ENCODE measurements at places on chromosomes 16 and 17.

DNA sequence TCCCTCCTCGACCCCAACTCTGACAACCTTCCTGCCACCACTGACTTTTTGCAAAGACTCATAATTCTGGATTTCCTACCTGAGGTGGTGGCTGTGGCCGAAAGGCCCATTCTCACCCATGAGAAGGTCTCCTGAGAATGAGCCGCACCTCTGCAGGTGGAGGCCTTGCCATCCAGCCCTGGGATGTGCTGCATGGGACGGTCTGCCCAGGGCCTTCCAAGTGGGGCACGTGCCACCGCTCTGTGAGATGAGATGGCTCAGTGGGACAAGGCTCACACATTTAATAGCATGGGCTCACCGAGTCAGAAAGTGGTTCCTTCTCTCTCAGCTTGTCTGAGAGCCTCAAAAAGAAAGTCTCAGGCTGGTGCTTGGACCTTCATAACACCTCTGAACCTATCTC is 112.8 kb downstream of the AMFR start:
- DNase-seq: no peak

- DNase-seq: no peak
These were observed 13.4 kb upstream of the CRISPLD2 start for GRCh38 chr16:84806256-84806889.

- DNase-seq: no peak
These were observed 14.5 kb downstream of the SPIRE2 start for GRCh38 chr16:89842471-89843408.

- DNase-seq: no peak
These were observed 5.1 kb upstream of the BAIAP2 start for GRCh38 chr17:81029859-81030258.

GRCh38 chr16:30623536-30624283 is 13.5 kb upstream of the ZNF689 start:
- no peak for DNase-seq

DNA sequence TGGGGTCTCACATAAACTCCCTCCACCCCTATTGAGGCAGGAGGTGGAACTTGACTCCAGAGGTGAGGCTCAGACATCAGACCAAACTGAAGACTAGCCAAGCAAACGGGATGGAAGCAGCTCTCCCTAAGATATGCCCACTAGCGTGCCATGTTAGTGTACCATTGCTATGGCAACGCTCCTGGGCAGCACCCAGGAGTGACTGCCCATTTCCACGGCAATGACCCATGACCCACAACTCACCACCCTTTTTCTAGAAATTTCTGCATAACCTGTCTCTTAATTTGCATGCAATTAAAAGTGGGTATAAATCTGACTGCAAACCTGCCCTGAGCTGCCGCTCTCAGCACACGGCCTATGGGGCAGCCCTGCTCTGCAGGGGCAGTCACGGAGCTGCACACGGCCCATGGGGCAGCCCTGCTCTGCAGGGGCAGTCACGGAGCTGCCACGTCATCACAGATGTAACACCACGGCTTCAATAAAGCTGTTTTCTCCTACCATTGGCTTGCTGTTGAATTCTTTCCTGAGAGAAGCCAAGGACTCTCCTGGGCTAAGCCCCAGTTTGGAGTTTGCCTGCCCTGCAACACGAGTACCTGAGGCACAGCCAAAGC is 164.3 kb downstream of the RBFOX3 start:
- DNase-seq: no peak

Data from stimulated activated CD4-positive, alpha-beta T cell treated with anti-CD3 and anti-CD28 coated beads, Interleukin-15, amount 100 ng/mL, for 1 hour (primary cell).